ENCODE measurements at places on chromosomes 16 and 17.
A peak's percentile ranks its signal among the peaks of the same experiment; 100 is the strongest.

DNA sequence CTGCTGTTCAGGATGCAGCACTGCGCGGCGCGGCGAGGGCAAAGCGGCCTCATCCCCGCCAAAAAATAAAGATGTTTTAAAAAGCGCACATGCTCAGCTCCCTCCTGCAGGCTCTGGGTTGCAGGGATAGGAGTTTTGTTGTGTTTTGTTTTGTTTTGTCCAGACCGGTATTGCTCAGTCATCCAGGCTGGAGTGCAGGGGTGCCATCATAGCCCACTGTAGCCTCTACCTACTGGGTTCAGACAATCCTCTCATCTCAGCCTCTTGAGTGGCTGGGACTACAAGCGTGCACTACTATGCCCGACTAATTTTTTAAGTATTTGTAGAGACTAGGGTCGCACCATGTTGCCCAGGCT is 636 bp downstream of the WWOX start:
- peak; percentile 71 for DNase-seq

GRCh38 chr16:76201385-76201784 is 75.8 kb upstream of the CNTNAP4 start:
- no peak for DNase-seq

- peak; percentile 43 for DNase-seq
These were observed 470.3 kb downstream of the TMEM114 start for GRCh38 chr16:8120001-8120400.

DNA sequence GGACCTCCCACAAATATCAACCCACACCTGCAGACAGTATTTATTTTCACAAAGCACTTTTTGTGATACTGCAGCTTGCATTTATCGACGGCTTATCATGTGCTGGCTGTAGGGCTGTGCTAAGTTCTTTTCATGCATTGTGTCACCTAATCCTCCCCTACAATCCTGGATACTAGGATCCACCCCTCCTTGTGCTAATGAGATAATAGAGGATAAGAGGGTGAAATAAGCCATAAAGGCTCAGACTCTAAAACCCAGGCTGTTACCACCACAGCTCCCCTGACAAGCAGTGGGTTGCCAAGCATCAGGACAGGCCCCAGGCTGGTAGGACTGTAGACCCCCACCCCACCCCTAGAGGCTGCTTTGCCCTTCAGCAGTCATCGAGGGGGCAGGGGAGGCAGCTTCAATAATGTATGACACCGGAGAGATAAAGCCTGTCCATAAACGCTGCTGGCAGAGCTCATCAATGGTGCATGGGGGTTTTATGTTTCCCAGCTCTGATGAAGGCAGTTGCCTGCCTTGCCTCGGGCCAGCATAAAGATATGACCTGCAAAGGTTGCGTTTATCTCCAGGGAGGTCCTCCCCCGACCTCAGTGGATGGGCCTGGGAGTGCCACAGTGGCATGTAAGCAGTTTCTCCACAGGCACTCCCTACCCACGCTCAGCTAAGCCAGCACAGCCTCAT is 73.9 kb upstream of the C16orf82 start:
- DNase-seq = no peak

DNA sequence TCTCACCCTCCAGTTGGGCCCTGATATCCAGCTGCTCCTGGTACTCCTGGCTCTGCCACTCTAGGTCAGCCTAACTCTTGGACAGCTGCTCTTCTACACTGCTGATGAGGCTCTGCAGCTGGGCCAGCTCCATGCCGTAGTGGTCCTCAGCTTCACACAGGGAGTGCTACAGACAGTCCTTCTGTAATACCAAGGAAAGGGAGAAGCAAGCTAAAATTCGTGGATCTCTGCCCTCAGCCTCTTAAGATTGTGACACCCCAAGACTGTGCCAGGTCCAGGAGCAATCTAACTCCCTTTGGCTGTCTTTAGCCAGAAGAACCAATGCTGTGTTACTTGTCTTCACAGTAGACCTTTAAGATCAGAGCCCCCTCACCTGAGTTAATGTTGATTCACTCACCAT is 7.7 kb upstream of the KRT38 start:
- no peak for DNase-seq

GRCh38 chr17:64786337-64786736 is 124.2 kb upstream of the SMURF2 start:
- no peak for DNase-seq

GRCh38 chr17:82734987-82735866 is at the start of gene FN3K:
FN3K (plus strand) TSS chr17:82735615; CDS start chr17:82735637, 22 bp downstream.
- DNase-seq = peak; percentile 48

GRCh38 chr16:84223456-84223855 is 16.4 kb downstream of the KCNG4 start:
- DNase-seq = no peak

- no peak for DNase-seq
These were observed 119.3 kb downstream of the STX8 start for GRCh38 chr17:9456330-9456729.

GRCh38 chr17:32493976-32494513 is 7.3 kb downstream of the CDK5R1 start:
- no peak for DNase-seq

GRCh38 chr17:82384051-82384729 is 12.6 kb downstream of the UTS2R start:
- DNase-seq = no peak

DNA sequence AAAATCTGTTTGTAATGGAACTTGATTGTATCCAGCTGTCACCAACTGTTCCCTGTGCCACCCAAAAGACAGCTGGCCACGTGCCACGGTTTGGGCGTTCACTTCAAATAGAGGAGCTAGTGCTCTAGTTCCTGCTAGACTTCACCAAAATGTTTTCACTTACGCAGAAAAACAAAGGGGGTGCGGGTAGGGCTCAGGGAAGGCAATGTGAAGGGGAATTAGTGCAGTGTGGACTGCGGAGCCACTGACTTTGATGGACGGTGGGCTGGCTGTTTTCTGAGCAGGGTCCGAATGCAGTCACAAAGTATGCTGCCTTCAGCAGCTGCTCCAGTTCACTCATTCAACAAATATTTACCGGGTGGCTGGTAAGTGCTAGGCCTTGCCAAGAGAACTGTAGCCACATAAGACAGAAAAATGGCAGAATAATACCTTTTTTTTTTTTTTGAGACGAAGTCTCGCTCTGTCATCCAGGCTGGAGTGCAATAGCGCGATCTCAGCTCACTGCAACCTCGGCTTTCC is 7.6 kb upstream of the CYTH1 start:
- DNase-seq = no peak

- no peak for DNase-seq
These were observed 173.8 kb upstream of the CCL2 start for GRCh38 chr17:34081269-34081668.

DNA sequence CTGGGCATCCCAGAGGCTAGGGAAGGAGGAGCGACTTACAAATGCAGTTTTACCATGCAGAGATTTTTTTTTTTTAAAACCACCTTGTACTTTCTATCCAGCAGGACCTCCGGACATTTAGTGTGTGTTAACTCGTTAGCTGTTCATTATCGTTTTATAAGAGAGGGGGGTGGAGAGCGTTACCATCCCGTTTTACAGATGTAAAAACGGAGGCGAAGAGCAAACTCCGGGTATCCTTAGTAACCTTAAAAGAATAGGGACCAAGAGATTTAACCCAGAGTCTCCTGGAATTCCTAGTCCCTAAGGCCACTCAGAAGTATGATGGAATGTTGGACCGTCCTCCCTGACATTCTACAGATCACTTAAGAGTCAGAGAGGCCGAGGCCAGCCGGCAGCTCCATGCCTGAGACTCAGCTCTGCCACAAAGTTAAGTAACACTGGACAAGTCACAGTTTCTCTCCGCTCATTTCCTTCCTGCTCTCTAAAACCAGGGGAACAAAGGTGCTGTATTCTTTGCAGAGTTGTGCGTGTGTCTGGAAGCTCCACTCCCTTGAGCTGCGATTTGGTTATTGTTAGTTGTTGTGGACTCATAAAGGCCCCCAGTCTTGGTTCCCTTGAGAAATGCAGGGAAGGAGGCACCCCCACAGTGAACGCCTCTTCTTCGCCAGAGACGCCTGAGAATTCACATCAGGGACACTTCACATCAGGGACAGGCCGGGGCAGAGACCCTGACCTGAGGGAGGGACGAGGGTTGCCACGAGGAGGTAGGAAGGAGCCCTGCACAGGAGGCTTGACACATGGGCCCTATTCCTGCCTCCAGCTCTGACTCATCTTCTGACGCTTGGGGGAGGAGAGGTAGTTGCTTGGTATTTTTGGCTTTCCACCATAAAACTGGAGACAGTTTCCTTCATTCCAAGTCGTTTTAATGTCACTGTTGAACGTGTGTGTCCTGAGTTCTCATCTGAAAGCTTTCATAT is 1.2 kb downstream of the DUSP14 start:
- DNase-seq = peak; percentile 86

- DNase-seq = no peak
These were observed 2.6 kb downstream of the GLIS2 start for GRCh38 chr16:4318451-4318910.

- no peak for DNase-seq
These were observed 5.2 kb downstream of the C16orf78 start for GRCh38 chr16:49378816-49379215.

DNA sequence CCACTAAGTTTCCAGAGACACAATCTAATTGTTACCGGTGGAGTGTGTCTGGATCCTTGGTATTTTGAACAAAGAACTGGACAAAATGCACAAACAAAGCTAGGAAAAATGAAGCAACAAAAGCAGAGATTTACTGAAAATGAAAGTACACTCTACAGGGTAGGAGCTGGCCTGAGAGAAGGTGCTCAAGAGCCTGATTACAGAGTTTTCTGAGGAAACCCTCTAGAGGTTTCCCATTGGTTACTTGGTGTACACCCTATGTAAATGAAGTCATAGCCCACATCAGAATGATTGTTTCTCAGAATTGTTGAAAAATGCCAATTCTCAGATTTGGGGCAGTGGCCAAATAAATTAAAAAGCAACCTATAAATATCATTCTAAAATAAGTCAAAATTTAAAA is 436.4 kb downstream of the KCNJ18 start:
- DNase-seq = no peak

DNA sequence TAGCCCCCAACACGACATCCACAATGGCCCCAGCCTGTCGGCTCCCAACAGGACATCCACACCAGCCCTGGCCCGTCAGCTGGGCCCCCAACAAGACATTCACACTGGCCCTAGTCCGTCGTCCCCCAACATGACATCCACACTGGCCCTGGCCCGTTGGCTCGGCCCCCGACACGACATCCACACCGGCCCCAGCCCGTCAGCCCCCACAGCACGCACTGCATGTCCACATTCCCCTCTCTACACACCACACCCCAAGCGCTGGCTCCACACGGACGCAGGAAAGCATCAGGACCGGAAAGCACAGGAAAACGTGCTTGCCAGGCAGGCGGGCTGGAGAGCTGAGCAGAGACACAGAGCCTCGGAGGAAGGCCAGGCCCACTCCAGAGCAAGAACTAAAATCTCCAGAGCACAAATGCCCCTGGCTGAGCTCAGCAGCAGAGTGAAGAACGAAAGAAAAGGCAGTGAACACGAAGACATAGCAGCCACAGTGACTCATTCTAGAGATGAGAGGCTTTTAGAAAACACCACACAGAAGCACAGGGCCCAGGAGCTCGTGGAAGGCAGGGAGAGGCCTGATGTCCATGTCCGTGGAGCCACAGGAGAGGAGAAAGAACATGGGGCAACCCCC is 50.6 kb downstream of the LMF1 start:
- no peak for DNase-seq

- no peak for DNase-seq
These were observed 44.7 kb downstream of the IL21R start for GRCh38 chr16:27446721-27447120.

GRCh38 chr17:59154721-59155438 is at the start of gene SKA2:
SKA2 (minus strand) TSS chr17:59155186; CDS start chr17:59155163, 23 bp downstream.
- peak; percentile 99 for DNase-seq

DNA sequence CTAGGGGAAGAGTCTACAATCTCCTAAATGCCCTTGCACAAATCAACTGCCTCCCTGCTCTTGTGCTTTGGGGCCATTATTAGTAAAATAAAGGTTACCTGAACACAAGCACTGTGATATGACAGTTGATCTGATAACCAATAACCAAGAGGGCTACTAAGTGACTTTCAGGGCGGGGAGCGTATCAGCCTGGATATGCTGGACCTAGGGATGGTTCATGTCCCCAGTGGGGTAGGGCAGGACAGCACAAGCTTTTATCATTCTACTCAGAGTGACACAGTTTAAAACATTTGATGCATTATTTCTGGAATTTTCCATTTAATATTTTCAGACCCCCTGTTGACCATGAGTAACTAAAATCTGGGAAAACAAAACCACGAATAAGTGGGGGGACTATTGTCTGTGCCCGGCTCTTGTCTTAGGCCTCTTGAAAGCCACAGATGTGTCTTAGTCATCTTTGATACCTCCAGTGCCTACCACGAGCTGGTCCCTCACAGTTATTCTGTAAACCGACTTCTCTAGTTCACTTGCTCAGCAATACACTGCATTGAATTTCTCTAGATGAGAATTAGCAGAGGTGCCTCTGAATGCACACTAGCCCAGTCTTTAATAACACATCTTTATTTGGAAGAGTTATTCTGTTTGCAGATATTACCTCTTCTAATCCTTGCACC is 94.6 kb upstream of the DHX40 start:
- no peak for DNase-seq

DNA sequence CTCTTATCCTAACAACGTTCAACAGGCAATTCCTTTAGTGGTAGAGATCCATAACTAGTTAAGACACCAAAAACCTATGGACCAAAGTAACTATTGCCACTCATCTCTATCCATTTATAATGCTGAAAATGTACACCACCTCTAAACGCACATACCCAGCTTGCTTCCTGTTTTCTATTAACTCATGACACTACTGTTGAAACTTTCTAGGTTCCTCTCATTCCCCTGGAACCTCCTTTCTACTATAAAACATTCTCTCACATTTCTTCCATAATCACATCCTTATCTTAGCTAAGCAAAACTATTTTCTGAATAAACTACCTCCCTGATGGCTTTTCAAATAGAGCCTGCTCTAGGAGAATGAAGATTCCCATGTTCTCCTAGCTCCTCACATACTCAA is 42.9 kb upstream of the KSR1 start:
- DNase-seq = no peak

- DNase-seq = peak; percentile 52
These were observed 34.6 kb downstream of the DCAKD start for GRCh38 chr17:45016823-45017222.

GRCh38 chr17:332023-332422 is 20.6 kb downstream of the RPH3AL start:
- no peak for DNase-seq

Measured in urothelium cell line (cell line).